ENCODE measurements at places on chromosomes 4 and X.
A peak's percentile ranks its signal among the peaks of the same experiment; 100 is the strongest.

DNA sequence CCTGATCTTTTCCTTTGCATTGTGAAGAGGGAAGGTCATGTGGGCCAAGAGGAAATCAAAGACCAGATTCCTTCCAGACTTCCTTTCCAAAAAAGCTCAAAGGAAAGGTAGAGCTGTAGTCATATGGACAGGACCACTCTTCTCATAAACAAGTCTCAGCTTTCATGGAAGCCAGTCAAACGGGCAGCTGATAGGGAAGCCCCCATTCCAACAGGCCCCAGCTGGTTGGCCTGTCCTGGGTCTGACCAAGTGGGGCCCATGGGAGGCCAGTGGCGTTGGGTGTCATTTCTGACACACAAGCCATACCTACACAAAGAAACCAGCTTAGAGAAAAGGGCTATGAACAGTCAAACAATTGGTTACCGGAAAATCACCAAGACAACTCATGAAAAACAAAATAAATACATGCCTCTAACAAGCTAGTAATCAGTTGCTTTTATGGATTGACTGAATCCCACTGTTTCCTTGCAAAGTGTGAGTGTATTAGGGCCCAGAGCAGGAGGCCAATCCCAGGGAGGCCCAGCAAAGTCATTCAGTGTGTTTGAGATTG is 149.6 kb upstream of the MAMLD1 start:
- no peak for DNase-seq

GRCh38 chrX:68685685-68686084 is 38.2 kb downstream of the STARD8 start:
- peak; percentile 85 for DNase-seq

DNA sequence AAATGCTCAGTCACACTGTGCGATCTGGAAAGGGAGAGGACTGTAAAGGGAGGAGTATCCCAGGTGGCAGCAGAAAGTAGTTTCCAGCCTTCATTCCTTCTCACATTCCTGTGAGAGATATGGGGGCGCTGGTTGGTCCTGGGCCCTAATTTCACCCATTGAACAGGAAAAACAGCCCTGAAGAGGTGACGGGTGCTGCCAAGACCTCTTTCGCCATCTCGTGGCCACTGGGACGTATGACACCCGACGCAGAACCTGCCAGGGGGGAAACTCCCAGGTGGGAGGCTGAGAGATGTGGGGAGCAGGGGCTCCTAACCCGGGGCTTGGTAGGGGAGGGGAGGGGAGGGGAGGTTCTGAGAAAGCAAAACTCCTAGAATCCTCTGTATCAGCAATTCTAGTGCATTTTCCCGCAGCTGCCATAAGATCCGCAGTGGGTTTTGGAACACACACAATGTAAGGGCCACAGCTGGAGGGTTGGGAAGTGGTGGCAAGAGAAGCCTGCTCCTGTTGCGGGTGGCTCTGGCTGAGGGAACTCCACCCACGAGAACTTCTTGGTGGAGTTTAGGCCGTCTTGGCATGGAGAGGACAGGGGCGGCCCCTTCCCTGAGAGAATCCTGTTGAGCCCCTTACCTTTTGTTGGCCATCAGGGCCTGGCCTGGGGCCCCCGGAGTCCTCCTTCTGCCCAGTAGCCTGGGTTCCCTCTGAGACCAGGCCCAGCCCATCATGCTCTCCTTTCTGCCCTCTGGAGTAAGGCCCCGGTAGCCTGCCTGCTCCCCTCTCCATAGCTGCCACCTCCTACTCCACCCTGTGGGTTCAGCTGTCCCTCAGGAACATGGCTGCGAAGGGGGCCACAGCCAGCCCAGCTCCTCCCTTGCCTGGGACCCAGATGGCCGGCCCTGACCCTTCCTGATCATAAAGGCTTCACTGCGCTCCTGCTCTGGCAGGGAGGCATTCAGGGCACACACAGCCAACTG is 134.1 kb downstream of the OR13H1 start:
- DNase-seq, result peak; percentile 58

- peak; percentile 44 for DNase-seq
Measured at GRCh38 chrX:115147220-115147619, 42.0 kb upstream of the RBMXL3 start.

GRCh38 chrX:4787971-4788370 is 1074.5 kb upstream of the PRKX start:
- no peak for DNase-seq

DNA sequence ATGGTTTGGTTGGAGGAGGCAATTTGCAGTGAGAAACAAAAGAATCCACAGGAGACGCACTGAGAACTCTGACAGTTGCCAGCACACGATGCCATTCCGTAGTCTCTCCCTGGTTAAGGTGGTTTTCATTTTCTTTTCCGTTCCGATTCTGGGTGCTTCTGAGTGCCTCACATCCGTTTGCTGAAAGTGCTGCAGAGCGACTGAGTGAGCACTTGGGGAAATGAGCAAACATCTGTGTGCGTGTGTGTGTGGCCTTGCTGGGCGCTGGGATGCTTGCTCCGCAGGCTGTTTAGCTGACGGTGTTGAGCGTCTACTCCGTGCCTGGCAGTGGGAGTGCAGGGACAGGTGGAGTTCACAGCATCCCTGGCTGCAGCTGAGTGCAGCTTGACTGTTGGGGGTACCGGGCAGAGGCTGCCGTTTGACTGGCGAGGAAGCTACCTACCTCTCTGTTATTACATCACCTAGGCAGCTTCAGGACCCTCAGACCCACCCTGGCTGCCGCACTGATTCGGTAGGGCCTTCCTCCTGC is 49.3 kb downstream of the SORCS2 start:
- no peak for DNase-seq

- DNase-seq, result no peak
Measured at GRCh38 chrX:129700536-129700935, 38.2 kb upstream of the XPNPEP2 start.

GRCh38 chr4:156193800-156194199 is 240.1 kb upstream of the CTSO start:
- peak; percentile 58 for DNase-seq

DNA sequence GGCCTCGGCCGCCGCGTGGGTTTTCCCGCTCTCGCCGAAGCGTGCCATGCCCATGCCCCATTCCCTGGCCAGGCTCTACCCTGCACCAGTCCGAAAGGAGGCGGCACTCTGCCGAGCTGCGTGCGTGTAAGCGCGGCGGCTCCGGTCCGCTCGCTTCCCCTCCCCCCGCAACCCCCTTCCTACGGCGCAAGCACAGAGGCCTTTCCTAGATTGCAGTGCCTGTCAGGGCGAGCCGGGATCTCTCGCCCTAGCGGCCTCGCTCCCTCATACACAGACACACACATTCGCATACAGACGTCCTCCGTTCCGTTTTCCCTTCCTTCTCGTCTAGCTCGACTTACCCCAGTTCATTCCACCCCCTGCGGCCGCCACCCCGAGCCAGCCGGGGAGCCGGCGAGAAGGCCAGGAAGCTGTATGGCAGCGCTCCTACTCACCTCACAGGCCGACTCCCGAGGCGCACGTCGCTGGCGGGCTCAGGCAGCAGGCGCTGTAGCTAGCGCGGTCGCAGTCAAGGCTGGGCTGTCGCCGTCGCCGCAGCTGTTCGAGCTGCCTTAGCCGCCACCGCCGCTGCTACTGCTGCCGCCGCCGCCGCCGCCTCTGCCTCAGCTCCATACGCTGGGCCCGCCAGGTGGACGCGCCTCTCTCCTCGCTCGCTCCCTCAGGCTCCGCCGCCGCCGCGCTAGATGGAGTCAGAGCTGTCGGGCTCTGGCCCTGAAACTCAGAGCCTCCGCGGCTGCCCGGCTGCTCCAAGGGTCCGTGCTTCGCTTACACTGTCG is 615 bp downstream of the NEXMIF start:
- peak; percentile 75 for DNase-seq

DNA sequence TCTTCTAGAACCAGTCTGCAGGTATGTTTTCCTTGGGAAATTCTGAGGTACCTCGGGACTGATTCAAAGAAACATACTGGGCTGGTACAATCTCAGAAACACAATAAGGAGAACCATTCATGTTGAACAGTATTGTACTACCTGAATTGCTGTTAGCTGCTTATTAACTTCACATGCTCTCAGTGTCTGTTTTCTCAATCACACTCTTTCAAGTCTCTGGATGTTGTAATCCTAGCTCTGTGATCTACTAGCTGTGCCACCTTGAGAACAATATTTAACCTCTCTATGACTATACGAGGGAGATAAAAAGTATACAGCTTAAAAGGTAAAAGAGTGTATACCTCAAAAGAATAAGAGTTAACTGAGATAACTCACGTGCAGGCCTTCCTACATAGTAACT is 10.3 kb downstream of the CCDC158 start:
- no peak for DNase-seq

DNA sequence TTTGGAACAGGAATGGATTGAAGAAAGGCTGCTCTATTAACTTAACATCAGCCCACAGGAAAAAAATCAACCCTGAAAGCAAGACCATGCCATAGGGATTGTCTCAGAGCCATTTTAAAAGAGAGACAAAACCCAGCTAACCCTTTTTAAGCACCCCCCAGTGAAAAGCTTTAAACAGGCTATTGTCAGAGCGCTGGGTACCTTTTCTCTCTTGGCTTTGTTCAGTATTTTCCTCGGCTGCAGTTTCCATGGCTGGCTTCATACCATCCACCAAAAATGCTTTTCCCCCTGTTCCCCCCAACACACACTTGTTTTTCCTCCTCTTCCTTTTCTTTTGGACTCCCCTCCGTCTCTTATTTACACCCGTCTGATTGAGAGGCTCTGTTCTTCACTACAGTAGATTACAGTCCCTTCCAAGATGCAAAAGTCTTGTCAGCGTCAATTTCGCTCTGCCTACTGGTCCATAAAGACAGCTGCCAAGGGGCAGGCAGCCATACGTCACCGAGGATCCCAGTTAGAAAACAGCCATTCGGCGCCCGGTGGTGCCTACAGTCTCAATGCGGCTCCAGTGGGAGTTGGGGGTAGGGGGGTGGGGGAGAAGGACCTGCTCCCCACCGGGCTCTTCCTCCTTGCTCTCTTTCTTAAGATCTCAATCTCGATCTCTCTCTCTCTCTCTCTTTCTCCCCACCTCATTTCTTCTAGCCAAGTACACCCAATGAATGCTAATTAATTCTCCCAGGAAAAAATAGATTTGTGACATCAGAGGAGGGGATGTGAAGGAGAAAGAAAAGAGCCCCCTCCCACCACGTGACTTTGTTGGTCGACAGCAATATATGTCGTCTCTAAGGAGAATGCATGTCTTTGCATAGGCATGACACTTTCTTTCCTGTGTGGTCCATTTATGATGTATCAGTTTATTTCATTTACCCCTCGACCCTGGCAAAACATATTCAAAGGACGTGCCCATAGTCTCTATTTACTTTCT is at the start of gene GPM6B:
Gene GPM6B, minus strand, starts transcription at position 451 of the 985 bp plus-strand sequence. Its CDS starts 189 bp downstream, at position 262.
- no peak for DNase-seq

- no peak for DNase-seq
Measured at GRCh38 chrX:19740744-19741143, 146.7 kb downstream of the SH3KBP1 start.

GRCh38 chr4:139734875-139735380 is 69.3 kb downstream of the MGST2 start:
- peak; percentile 97 for DNase-seq

- DNase-seq, result no peak
Measured at GRCh38 chr4:150258569-150258968, 180.3 kb downstream of the DCLK2 start.

GRCh38 chr4:74402692-74403456 is 37.9 kb downstream of the EREG start:
- peak; percentile 68 for DNase-seq

- no peak for DNase-seq
Measured at GRCh38 chrX:24232796-24233195, 81.1 kb downstream of the SUPT20HL2 start.

GRCh38 chr4:4595252-4595651 is 53.4 kb upstream of the STX18 start:
- DNase-seq, result no peak

- DNase-seq, result peak; percentile 94
Measured at GRCh38 chr4:74659576-74660411, 134.5 kb downstream of the BTC start.

DNA sequence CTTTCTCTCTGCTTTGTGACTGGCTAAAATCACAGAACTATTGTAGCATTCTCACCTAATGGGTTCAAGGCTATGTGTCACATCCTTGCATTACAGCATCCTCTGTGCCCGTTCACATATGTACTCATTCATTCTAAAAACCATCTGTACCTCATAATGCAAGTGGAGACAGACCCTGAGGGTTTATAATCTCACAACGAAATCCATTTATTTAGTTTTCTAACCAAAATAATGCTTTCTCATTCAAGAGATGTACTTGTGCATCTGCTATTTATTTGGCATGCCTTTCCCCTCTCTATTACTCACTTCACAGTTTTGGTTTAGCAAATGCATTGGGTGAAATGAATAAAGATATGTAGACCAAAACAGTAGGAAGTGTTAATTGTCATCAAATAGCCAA is 261.5 kb downstream of the DCHS2 start:
- DNase-seq, result no peak

GRCh38 chr4:83036991-83037665 is 2.1 kb downstream of the COPS4 start:
- DNase-seq, result no peak

DNA sequence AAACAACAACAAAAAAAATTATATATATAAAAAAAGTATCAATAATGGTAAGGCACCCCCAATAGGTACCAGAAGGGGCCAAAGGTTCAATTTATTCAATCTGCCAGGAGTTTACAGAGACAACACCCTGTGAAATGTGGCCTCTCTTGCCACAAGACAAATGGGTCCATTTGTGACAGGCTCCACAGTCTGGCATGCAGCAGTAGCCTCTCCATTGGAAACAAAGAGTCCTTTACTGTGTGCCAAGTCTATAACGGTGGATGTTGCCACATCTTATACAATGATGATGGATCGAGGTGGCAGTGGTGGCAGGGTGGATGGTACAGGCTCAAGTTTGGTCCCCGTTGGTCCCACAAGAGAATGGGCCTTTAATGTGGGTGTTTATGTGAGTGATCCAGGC is 70.1 kb upstream of the SH3RF1 start:
- no peak for DNase-seq

DNA sequence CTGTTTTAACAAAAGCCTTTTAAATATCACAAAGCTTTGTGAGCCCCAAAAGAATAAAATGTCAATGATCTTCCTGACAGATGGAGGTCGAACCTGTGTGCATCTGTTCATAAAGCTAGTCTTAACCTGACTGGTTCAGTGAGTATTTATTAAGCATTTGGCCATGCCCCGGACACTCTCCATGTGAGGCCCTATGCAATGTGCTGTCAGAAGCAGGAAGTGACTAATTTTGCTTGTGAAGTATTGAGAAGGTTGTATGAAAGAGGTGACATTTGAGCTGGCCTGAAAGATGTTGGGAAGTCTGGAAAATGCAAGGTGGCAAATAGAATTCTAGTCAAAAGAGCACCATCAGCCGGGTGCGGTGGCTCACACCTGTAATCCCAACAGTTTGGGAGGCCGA is 171.4 kb downstream of the MSL3 start:
- no peak for DNase-seq

GRCh38 chrX:121161501-121161933 is 114.1 kb downstream of the GLUD2 start:
- no peak for DNase-seq

DNA sequence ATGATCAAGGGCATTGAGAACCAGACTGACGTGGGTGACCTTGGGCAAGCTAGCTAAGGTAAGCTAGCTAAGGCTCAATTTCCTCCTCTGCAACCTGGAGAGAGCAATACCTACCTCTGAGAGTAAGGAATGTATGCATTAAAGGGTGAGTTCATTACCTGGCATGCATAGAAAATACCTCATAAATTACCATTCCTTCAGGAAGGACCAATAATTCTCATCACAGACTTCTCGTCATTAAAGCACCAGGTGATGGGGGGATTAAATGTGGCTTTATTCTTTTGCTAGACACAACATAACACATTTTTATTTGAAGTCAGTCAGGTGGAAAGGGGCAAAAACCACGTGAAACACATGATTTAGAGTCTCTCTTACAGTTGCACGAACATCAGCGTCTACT is 21.5 kb downstream of the EGFL6 start:
- DNase-seq, result no peak

GRCh38 chr4:14928035-14928434 is 74.2 kb upstream of the CPEB2 start:
- no peak for DNase-seq

Data from common myeloid progenitor, CD34-positive (primary cell).